ENCODE measurements at places on chromosomes 5 and 9. TPM values are rescaled to one million over a fixed set of nuclear protein-coding genes. Genes with fewer than 3 reads are reported as not detected.

GRCh38 chr9:92775466-92775865 lies 10.8 kb upstream of the BICD2 start:
- no peaks in the 10 kb centered on the region for H3K27me3 ChIP-seq
- no peak for DNase-seq
- no peak overlapping the region for H3K4me3 ChIP-seq
- peaks cover 5% of the 10 kb centered on the region for H3K4me1 ChIP-seq
- H3K27ac ChIP-seq, result no peak overlapping the region
- no peaks in the 10 kb centered on the region for H3K36me3 ChIP-seq

- peaks cover 48% of the 10 kb centered on the region for H3K27me3 ChIP-seq
- no peaks in the 10 kb centered on the region for H3K4me1 ChIP-seq
- no peak overlapping the region for H3K27ac ChIP-seq
- DNase-seq, result no peak
- no peak overlapping the region for H3K4me3 ChIP-seq
Measured at GRCh38 chr5:57034201-57034916, 82.4 kb upstream of the MIER3 start.

Gene BTNL8
- total RNA-seq, result 0.58 TPM

DNA sequence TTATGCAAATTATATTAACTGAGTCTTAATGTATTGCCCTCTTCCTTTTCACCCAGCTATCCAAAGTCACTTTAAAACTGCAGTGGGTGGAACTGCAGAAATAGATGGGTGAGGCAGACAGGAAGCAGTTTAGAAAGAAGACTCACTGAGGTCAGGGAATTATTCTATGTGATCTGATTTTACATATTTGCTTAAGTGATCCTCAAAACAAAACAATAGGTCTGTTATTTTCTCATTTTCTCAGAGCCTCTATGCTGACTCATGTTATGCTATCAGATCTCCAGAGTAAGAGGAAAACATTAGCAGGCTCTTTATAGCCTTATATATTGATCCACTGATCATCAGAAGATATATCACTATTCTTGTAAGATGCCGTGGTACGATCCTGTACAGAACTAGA lies 63.5 kb downstream of the MRPS27 start:
- H3K27me3 ChIP-seq, result no peaks in the 10 kb centered on the region
- peaks cover 33% of the 10 kb centered on the region for H3K4me1 ChIP-seq
- H3K4me3 ChIP-seq, result no peak overlapping the region
- no peaks in the 10 kb centered on the region for H3K36me3 ChIP-seq

DNA sequence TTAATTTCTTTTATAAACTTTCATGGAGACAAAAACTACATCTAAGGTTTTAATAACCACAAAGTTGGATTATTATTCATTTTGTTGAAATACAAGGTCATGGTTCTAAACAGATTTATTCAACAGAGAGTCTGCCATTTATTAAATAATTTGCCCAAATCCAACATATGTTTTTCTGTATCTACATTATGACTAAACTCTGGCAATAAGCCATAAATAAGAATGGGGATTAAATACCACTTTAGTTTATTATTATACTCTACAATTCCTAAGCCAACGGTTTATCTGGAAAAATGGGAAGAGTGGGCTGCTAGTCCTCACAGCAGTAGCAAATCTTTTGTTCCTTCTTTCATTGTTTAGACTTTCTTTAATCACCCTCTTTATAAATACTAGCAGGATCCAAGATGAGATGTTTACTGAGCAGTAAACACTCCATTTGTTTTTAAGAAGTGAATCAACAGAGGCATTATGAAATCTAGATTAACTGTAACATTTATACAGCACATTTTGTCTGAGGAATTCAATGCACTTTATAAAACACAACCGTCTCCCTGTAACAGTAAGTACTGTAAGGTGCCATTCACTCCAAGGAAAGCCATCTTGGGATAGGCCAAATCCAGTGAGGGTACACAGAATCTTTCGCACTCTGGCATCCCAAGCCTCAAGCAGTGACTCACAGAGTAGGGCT lies 89.7 kb downstream of the DROSHA start:
- H3K27ac ChIP-seq, result no peak overlapping the region
- peaks cover 23% of the 10 kb centered on the region for H3K36me3 ChIP-seq
- H3K4me3 ChIP-seq, result no peak overlapping the region
- no peaks in the 10 kb centered on the region for H3K4me1 ChIP-seq

GRCh38 chr5:31596354-31596753 lies 42.6 kb upstream of the PDZD2 start:
- no peak overlapping the region for H3K4me3 ChIP-seq
- H3K4me1 ChIP-seq, result no peaks in the 10 kb centered on the region
- H3K27me3 ChIP-seq, result no peaks in the 10 kb centered on the region
- DNase-seq, result no peak

Gene SEMA5A
- 43.2 TPM for total RNA-seq

DNA sequence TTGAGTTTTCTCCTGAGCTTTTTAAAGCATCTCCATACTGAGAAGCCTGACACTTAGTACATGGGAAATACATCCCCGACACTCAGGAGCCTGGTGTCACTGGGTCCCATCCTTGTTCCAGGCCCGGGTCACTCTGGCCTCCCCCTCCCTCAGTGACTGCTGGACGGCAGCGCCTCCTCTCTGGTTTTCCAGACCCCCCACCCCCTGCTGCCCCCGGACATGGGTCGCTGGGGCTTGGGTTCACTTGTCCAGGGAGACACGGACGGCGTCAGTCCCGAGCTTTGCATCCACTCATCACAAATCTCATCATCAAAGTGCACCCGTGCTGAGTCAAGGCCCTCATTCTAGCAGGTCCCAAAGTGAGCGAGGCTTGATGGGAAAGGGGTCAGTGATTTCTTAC lies 243.0 kb downstream of the IRX2 start:
- no peak for DNase-seq
- H3K27me3 ChIP-seq, result peaks cover 42% of the 10 kb centered on the region
- no peaks in the 10 kb centered on the region for H3K36me3 ChIP-seq
- H3K27ac ChIP-seq, result no peak overlapping the region

Gene CLK4
- 20.0 TPM for total RNA-seq

Gene SPINK6
- total RNA-seq, result not detected

GRCh38 chr5:30581198-30581935 lies 612.1 kb upstream of the CDH6 start:
- DNase-seq, result no peak
- H3K4me1 ChIP-seq, result no peaks in the 10 kb centered on the region
- H3K4me3 ChIP-seq, result no peak overlapping the region
- no peaks in the 10 kb centered on the region for H3K36me3 ChIP-seq
- no peak overlapping the region for H3K27ac ChIP-seq

DNA sequence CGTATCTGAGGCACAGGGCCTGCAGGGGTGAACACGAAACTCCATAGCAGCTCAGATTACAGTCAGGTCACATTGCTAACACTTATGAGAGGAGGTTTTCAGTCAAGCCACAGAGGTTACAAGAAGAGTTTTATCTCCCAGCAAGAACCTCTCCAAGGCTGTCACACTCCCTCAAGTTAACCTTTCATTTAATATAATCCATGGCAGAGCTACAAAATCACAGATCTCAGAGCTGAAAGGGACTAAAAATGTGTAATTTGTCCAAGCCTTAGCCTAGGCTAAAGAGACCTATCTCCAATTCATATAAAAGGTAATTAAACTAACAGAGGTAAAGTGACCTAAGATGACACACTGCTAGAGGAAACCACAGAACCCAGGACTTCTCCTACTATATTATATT lies 57.2 kb downstream of the MLANA start:
- peaks cover 33% of the 10 kb centered on the region for H3K4me1 ChIP-seq
- H3K36me3 ChIP-seq, result no peaks in the 10 kb centered on the region
- peak overlapping the region; percentile 43 for H3K27ac ChIP-seq
- no peak overlapping the region for H3K4me3 ChIP-seq

Gene RMRP
- 15,093 TPM for total RNA-seq

- peaks cover 60% of the 10 kb centered on the region for H3K4me1 ChIP-seq
- H3K27me3 ChIP-seq, result no peaks in the 10 kb centered on the region
- H3K36me3 ChIP-seq, result peaks cover 29% of the 10 kb centered on the region
- H3K4me3 ChIP-seq, result no peak overlapping the region
- peak overlapping the region; percentile 75 for H3K27ac ChIP-seq
Measured at GRCh38 chr5:143213851-143214363, 189.6 kb downstream of the NR3C1 start.

GRCh38 chr5:53418409-53418808 lies 62.0 kb upstream of the FST start:
- no peak overlapping the region for H3K27ac ChIP-seq
- no peak for DNase-seq
- H3K27me3 ChIP-seq, result no peaks in the 10 kb centered on the region
- no peaks in the 10 kb centered on the region for H3K4me1 ChIP-seq
- H3K4me3 ChIP-seq, result no peak overlapping the region
- no peaks in the 10 kb centered on the region for H3K36me3 ChIP-seq

- peak overlapping the region; percentile 80 for H3K4me3 ChIP-seq
- no peak for DNase-seq
- H3K27ac ChIP-seq, result peak overlapping the region; percentile 100
- peaks cover 96% of the 10 kb centered on the region for H3K4me1 ChIP-seq
- no peaks in the 10 kb centered on the region for H3K27me3 ChIP-seq
Measured at GRCh38 chr9:14321517-14322130, 7.7 kb upstream of the NFIB start.

DNA sequence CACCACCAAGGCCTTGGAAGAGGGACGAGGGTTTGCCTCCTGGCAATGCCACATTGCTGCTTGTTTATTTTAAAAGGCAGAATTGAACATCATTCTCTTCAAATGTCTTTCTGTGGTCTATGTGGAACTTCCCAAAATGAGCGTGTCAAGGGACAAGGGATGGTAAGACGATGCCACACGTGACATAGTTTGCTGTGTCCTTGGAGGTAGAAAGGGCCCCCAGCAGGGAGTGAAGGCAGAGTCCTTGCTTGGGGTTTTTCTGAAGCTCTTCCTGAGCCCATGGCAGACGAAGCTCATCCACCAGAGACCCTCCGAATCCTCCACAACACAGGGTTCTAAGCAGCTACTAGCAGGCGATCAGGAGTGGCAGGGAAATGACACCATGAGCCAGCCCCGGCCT lies 28.3 kb downstream of the PRRX2 start:
- DNase-seq, result no peak
- H3K27ac ChIP-seq, result no peak overlapping the region
- H3K4me1 ChIP-seq, result peaks cover 18% of the 10 kb centered on the region
- peaks cover 35% of the 10 kb centered on the region for H3K27me3 ChIP-seq

Gene TEX48
- total RNA-seq, result not detected

DNA sequence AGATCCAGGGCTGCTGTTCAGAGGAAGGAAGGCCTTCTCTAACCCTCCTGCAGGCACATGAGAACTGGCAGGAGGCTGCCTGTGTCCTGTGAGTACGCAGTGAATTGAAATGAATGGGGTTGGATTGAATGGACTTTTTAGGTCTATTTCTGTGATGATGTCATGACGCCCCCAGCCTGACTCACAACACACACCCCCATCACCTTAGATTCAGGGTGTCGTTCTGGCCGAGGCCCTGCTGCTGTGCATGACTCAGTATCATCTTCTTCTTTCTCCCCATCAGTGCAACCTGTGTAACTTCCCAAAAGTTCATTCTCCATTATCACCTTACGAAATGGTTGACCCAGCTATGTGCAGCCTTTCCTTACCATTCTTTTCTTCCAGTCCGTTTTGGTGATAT lies 5.4 kb downstream of the PCAT7 start:
- no peaks in the 10 kb centered on the region for H3K4me1 ChIP-seq
- H3K36me3 ChIP-seq, result no peaks in the 10 kb centered on the region
- no peak overlapping the region for H3K27ac ChIP-seq
- DNase-seq, result no peak
- H3K4me3 ChIP-seq, result no peak overlapping the region
- H3K27me3 ChIP-seq, result peaks cover 8% of the 10 kb centered on the region

GRCh38 chr5:53241572-53241971 lies 132.0 kb upstream of the MOCS2 start:
- H3K27ac ChIP-seq, result no peak overlapping the region
- no peak for DNase-seq
- H3K4me1 ChIP-seq, result no peaks in the 10 kb centered on the region
- no peaks in the 10 kb centered on the region for H3K27me3 ChIP-seq
- H3K36me3 ChIP-seq, result no peaks in the 10 kb centered on the region

DNA sequence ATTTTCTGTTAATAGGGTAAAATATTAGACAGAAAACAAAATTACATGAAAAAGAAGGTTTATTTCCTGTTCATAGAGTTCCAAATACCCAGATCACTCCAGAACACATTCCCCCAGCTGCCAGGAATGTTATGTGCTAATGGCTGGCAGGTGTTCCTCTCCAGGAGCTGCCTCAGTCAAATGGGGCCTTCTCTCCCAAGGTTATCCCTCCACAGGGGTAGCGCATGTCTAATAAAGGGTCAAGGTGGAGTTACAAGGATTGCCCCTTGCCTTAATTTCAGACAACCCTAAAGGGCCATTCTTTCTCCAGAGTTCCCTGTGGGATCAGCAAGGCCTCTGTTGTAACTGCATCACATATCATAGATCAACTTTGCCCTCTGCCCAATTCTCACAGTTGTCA lies 148.6 kb upstream of the PLPPR1 start:
- no peak overlapping the region for H3K27ac ChIP-seq
- no peak overlapping the region for H3K4me3 ChIP-seq
- no peaks in the 10 kb centered on the region for H3K27me3 ChIP-seq
- H3K36me3 ChIP-seq, result no peaks in the 10 kb centered on the region

Gene AQP3
- total RNA-seq, result 13.6 TPM

DNA sequence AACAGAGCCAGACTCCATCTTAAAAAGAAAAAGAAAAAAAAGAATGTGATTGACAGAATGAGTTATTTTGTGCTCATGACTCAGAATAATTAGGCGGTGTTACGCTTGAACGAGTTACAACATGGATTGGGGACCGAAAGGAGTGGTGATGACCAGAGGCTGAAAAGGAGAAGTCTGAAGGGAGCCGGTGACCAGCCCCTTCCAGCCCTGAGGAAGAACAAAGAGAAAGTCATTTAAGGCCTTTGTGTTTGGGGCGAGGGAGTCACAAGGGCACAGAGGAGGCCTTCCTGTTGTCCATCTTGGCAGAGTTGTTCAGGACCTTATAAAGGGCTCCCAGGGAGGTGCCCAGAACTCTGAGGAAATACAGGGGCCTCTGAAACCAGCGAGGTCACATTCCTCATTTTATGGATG lies 131.6 kb downstream of the GOLPH3 start:
- H3K36me3 ChIP-seq, result peaks cover 23% of the 10 kb centered on the region
- H3K27me3 ChIP-seq, result no peaks in the 10 kb centered on the region
- DNase-seq, result no peak
- H3K4me1 ChIP-seq, result peaks cover 22% of the 10 kb centered on the region
- H3K4me3 ChIP-seq, result no peak overlapping the region

DNA sequence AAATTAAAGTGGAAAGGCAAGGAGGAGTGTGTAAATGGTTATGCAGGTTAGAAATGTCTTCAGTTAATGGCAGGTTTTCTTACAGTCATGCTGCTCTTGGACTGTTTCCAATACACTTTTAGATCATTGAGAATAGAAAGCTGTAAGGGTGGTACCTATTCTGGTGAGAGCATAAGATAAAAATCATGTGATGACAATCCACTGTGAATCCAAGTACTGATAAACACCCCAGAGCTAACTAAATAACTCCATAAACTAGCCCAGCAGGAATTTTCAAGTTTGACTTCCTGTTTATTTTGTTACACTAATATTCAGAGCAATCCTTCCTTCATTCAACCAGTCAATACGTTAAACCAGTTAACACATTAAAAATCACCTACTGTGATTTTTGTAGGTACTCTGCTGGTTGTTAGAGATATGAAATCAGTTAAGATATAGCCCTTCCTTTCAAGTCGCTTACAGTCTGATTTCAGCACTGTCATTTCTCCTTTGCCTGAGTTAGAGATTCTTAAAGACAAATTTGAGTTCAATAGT lies 22.6 kb downstream of the VCAN start:
- no peak overlapping the region for H3K4me3 ChIP-seq
- H3K4me1 ChIP-seq, result no peaks in the 10 kb centered on the region
- DNase-seq, result no peak
- H3K27ac ChIP-seq, result no peak overlapping the region

- peaks cover 50% of the 10 kb centered on the region for H3K4me1 ChIP-seq
- no peaks in the 10 kb centered on the region for H3K27me3 ChIP-seq
- peak overlapping the region; percentile 72 for H3K4me3 ChIP-seq
- peak overlapping the region; percentile 92 for H3K27ac ChIP-seq
- no peaks in the 10 kb centered on the region for H3K36me3 ChIP-seq
Measured at GRCh38 chr5:156328161-156328560, 1.2 kb downstream of the SGCD start.
